ENCODE measurements at places on chromosomes 16 and 17. TPM values are rescaled to one million over a fixed set of nuclear protein-coding genes. Genes with fewer than 3 reads are reported as not detected.

DNA sequence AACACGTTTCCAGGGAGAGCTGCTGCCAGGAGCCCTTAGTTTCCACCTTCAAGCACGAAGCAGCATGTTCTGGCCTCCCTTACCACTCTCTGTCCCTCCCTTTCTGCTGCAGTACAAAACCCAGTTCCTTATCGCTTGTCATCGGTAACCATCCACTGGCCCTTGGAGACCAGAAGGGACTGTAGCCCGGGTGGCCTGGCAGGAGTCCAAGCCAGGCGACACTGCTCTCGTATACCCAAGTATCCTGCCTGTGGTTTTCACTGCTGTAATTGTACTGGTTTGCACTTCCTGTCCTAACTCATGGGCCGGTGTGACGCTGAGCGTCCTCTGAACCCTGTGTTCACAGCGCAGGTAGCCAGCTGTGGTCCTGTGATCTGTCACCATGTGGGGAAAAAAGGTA is 81.1 kb downstream of the MAF start:
- no peak for DNase-seq

- no peak for DNase-seq
Measured at GRCh38 chr16:381012-381788, 578 bp downstream of the PGAP6 start.

- DNase-seq = no peak
Measured at GRCh38 chr17:42459801-42460281, 1.2 kb downstream of the ATP6V0A1 start.

DNA sequence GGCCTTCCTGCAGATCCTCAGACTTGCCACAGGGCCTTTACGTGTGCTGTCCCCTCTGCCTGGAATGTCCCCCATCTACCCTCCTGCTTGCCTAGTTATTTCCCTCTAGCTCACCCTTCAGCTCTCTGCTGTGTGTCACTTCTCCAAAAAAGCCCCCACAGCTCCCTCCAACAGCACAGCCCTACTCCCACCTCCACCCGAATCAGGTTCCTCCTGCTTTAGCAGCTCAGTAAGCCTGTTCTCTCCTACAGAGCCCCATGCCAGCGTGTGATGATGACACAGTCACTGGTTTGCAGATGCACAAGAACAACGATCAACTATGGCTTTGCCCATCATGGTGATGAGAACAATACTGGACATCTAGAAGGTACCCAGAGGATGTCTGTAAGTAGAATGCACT is 7.1 kb upstream of the SAMD14 start:
- DNase-seq = no peak

CDR2L gene
- total RNA-seq = 20.1 TPM

FNDC8 gene
- total RNA-seq = not detected

CES3 gene
- 0.62 TPM for total RNA-seq

MTSS2 gene
- total RNA-seq = 63.4 TPM

All from cardiac septum (tissue), 1 donor.